Activated CD4-positive, alpha-beta T cell treated with anti-CD3 and anti-CD28 coated beads, Interleukin-2, Interleukin-4, amounts not matched to agents 100 ng/mL and 50 ng/mL, durations not matched to agents 16 hours and 8 hours (primary cell): ENCODE measurements at places on chromosomes 2 and 18.

DNA sequence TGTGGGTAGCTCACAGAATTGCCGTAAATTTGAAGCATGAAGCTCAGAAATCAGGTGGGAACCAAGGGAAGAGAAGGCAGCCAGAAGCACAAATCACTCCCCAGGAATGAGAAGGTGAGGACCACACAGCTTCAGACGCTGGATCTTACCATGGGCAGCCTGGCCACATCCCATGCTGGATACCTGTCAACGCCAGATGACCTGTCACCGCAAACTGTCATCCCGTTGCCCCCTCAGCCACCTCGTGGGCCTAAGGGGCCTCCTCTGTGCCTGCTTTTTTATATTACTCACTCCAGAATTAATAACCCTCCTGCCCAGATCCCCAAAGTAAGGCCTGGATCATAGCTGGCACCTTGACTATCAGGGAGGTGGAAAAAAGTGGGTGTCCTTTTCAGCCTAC is 129.9 kb upstream of the MSH6 start:
- no peak for DNase-seq

- DNase-seq = no peak
Observed at GRCh38 chr2:145235312-145235711, 715.4 kb upstream of the ZEB2 start.

DNA sequence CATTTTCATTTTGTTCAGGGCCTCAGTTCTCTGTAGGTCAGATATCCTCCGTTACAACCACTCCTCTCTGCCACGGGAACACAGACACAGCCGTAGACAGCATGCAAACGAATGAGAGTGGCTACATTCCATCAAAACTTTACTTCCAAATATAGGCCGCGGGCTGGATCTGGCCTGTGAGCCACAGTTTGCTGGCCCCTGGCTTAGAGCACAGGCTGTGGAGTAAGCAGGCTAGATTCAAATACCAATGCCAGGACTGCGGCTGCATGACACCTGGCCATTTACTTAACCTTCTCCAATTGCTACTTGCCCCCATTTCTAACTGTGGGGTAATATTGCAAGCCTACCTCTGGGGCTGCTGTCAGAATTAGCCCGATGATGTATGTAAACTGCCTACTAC is 325.8 kb upstream of the POU3F3 start:
- no peak for DNase-seq

GRCh38 chr2:134228493-134228903 is 25.4 kb upstream of the MGAT5 start:
- DNase-seq = no peak

DNA sequence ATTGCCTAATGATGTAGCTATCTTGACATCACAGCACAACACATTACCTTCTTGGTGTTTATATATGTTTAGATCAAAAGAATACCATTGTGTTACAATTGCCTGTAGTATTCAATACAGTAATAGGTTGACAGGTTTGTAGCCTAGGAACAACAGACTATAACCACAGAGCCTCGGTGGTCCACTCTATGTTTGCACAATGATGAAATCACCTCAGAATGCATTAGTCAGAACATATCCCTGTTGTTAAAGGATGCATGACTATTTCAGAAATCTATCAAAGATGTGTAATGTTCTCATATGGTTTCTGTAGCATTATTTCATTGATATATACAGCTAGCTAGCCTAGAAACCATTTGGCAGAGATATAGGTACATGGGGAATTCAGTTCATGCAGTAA is 8.9 kb downstream of the METTL5 start:
- no peak for DNase-seq

DNA sequence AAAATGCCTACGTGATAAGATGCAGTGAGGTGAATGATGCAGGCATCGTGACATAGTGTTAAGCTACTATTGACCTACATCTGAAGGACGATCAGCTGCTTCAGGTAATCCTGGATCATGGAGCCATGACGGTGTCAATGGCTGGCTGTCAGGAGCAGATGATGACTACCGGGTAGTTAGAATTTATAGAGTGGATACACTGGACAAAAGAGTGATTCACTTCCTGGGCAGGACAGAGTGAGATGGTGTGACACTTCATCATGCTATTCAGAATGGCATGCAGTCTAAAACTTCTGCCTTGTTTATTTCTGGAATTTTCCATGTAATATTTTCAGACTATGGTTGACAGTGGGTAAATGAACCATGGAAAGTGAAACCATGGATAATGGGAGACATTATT is 29.5 kb downstream of the METTL8 start:
- no peak for DNase-seq

DNA sequence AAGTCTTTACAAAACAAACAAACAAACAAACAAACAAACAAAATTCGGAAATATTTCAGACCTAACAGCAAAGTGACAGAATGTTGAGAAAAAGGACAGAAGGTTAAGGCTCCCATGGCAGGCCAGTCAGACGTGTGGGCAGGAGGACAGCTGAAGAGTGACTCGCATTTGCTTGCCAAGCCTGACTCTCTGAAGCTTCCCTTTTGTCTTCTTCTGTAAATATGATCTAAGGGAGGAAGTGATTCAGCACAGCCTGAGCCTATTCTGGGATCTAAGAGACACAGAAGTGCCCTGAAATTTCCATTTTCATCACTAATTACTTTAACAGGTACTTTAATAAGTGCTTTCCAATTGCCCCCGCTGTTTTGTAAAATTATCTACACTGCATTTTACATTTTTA is 134.0 kb upstream of the LYPD1 start:
- no peak for DNase-seq

DNA sequence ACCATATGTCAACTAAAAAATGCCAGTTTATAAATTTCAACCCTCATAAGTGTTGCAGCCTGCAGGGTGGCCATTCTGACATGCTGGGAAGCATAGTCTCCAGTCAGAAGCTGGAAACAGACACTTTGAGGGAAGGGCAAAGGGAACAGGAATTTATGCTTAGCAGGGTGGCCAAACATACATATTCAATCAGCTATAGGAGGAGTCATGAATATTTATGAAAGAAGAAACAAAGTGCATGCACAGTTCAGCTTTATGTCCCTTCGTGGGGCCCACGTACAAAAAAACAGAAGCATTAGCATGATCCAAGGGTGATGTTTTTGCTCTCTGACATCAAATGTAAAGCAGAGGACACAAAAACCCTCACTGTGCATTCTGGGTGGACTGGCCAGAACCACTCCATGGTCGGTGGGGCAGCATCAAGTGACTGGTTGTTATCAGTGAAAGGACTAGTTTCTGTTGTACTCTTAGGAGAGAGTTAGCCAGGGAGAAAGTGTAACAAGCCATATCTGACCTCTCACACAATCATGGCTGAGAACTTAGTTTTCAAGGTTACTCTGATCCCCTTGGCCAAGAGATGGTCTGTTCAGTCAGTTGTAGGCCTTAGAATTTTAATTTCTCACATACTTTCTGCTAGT is 9.9 kb upstream of the PDE11A start:
- DNase-seq = no peak

GRCh38 chr18:48455555-48456478 is 46.6 kb upstream of the ZBTB7C start:
- DNase-seq = peak; percentile 19

GRCh38 chr2:71932037-71932779 is 215.5 kb downstream of the CYP26B1 start:
- DNase-seq = no peak

DNA sequence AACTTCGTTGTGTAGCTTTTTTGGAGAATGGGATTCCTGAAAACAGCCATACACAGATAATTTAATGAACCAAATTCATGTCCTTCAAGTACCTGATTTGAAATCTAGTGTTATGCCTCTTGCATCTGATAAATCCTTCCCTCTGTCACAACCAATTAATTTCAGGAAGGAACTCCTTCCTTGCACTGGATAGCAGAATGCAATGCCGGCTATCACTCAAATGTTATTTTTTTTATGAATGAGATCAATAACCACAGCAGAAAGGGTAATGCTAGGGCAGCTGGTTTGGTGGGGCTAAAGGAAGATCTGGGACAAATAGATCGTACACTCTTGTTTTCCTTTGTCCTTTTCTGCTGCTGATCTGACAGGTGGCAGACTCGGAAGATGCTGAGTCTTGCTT is 899.5 kb upstream of the GYPC start:
- no peak for DNase-seq

DNA sequence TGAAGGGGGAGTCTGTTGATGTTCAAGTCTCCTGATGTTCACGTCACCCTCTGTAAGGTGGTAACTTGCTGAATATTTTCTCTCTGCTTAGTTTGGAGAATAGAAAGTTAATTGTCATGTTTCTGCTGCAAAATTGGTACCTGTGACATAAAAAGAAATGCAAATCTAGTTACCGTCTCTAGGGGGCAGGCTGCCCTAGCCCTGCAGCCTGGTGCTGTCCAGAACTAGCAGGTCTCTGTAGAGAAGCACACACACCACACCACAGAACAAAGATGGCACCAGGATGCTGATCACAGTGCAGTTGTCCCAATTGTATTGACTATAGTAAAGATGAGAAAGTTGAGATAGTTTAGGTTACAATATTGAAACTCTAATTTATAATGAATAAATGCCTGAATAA is 47.0 kb downstream of the SLC9A4 start:
- DNase-seq = peak; percentile 30

DNA sequence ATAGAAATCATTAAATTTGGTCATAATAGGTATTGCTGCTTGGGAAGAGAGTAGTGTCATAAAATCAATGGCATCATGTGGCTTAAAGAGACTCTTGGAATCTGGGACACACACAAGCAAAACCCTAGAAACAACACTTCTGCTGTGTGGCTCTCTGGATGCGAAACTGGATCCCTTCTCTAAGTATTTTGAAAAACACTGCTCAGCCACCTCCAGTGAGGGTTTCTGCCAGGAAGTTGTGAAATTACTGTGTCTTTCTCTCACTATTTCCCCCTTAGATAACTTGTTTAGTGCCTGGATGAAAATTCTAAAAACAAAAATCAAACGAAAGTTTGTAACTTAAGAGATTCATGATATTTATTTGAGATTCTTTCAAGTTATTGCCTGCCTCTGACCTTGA is 163.8 kb downstream of the RHBDD1 start:
- no peak for DNase-seq

- DNase-seq = no peak
Observed at GRCh38 chr2:182682210-182682609, 33.8 kb upstream of the DNAJC10 start.

- no peak for DNase-seq
Observed at GRCh38 chr2:189474526-189474925, 33.3 kb downstream of the WDR75 start.

- DNase-seq = no peak
Observed at GRCh38 chr2:65081232-65081685, 25.0 kb downstream of the CEP68 start.

DNA sequence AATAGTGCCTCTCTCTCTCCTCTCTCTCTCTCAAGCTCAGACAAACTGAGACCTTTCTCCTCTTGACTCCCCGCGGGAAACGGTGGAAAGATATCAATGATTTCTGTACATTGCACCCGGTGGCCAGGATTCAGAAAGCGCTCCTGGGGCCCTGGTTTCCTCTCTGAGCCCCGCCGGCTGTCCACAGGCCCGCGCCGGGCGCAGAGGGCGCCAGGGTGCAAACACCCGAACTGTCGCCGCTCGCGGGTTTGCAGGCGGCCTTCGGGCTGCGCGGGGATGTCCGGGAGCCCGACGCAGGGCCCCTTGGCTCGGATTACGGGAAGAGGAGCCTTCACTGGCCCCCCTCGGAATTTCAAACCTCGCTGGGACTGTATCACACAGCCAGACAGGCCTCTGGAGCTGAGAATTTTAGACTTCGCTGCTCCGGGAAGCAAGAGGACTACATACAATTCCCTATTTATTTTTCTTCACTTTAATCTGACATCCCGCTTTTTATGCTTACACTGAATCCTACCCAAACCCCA is 5.2 kb upstream of the EN1 start:
- DNase-seq = no peak

DNA sequence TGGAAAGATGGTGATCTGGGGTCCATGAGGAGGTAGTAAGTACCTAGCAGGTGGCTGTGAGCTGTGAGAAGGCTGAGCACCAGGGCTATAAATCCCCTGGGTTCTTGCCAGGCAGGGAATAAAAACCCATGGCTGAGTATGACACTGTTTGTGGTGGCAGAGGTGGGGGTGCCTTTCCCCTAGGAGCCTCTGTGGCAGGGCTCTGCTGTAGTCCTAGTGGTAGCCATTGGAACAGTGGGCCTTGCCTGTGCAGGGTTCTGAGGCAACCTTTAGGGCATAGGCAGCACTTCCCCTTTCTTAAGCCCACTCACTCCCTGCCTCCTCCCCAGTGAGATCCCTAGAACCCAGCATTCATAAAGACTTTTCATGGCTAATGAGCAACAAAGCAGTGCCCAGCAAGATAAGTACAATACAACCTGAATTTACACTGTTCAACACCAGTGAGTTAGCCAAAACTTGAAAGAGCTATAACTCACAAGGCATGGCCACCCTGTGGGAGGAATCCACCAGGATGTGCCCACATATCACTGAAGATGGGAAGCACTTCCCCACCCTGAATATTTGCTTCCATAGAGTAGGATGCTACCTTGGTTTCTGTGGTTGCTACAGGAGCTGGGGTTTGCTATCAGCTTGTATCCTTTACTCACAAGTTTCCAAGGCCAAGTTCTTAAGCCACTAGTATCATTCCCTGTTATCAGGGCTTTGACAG is 100.9 kb upstream of the NEUROD1 start:
- no peak for DNase-seq

DNA sequence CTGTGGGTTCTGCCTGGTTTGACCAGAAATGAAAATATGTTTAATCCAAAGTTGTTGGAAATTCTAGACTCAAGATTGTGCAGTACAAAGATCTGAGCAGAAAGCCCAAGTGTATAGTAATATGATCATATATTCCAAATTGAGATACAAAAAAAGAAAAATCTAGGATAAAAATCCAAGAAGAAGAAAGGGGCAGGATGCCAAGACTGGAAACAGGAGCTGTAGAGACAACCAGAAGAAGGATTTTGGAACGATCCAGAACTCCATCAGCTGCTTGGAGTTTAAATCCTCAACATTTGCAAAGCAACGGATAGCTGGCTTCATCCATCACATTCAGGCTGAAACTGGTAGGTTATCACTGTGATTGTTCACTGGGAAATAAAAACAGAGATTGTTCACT is 333.6 kb upstream of the UBE2E3 start:
- no peak for DNase-seq

GRCh38 chr2:8701681-8702379 is 20.0 kb downstream of the ID2 start:
- no peak for DNase-seq

- DNase-seq = peak; percentile 55
Observed at GRCh38 chr2:168758970-168759820, 43.2 kb upstream of the NOSTRIN start.
